ENCODE measurements at places on chromosomes 5 and 9.

GRCh38 chr9:134231330-134231745, 67.0 kb upstream of the RNU6ATAC start:
- DNase-seq = no peak

GRCh38 chr5:79990205-79990597, 861 bp downstream of the MTX3 start:
- no peak for DNase-seq

DNA sequence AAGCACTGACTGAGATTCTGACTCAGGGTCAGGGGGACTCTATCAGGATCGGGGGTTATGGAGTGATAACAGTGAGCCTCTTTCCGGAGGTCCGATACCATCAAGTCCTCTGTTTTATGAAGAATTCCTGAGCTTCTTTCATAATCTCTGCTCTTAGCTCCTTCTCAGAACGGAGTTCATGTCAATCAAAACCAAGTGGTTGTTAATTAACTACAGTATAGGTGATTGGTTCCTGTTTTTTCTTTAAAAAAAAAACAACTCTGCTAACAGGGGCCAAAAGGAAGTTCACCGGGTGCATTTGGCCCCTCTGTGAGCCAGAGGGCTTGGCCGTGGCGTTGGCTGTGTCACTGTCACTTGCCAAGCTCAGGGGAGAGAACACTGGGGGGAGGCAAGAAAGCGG, 4.0 kb downstream of the GFI1B start:
- DNase-seq = no peak

DNA sequence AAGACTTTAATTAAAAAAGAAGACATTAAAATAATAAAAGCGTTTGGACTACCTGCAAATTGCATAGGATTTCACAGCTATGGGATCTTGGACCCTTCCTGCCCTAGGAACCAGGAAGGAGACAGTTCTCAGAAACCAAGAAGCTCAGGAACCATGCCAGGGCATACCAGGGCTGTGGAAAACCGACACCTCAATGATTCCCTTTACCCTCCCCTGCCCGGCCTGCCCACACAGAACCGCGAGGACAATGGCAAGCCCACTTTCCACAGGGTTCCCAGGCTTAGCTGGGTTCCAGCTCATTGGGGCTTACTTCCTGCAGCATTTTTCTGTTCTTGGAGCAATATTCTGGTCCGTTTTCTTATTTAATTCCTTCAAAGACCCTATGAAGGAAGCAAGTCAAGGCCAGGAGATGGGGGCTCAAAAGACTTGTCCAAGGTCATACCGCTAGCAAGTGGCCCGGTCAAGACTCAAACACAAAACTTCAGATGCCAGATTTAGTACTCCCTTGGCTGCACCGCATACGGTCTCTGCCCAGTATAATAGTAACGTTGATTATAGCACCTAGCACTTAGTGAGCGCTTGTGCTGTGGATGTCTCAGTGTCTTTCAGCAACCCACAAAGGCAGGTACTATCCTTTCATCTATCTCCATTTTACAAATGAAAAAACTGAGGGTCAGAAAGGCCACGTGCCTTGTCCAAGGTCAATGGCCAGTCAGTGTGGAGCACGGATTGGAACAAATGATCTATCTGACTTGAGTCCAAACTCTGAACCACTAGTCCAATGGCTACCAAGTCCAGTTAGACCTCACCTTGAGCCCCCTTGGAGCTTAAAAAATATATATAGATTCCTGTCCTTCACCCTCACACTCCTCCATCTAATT, 6.8 kb downstream of the FAT2 start:
- DNase-seq = no peak

DNA sequence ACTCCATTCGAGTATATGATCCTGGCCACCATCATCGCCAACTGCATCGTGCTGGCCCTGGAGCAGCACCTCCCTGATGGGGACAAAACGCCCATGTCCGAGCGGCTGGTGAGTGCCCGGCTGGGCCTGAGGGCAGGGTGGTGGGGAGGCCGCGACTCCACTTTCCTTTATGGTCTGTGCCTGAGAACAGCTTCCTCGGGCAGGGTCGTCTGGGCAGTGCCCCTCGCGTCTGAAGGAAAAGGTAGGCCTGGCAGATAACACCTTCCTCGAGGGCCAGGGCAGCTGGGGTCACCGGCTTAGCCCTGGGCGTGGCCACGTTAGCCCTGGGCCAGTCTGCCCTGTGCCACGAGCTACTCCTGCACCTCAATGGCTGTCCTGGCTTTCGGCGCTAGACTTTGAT, 1.5 kb downstream of the CACNA1B start:
- no peak for DNase-seq

GRCh38 chr5:38447056-38447455, 109.4 kb downstream of the LIFR start:
- peak; percentile 60 for DNase-seq

DNA sequence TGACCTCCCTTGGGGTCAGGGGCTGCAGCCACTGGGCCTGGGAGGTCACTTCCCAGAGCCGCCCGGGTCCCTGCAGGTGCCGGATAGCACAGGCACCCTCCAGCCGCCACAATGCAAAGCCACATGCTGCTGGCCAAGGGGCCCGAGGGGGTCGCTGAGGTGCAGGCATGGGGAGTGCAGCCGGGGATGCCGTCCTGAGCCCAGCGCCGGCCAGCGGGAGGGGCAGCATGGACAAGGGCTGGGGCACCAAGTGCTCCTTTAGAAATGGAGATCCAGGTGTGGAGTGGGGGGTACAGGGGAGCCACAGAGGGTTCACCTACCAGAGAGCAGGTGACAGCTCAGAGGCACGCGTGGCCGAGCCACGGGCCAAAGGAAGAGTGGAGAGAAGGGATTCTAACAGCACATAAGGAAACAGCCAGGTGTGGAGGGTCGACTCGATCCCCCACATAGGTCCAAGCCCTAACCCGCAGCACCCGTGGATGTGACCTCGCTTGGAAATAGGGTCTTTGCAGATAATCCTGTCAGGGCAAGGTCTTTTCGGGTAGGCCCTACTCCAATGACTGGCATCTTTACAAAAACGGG, 24.7 kb downstream of the ZDHHC11B start:
- DNase-seq = no peak

DNA sequence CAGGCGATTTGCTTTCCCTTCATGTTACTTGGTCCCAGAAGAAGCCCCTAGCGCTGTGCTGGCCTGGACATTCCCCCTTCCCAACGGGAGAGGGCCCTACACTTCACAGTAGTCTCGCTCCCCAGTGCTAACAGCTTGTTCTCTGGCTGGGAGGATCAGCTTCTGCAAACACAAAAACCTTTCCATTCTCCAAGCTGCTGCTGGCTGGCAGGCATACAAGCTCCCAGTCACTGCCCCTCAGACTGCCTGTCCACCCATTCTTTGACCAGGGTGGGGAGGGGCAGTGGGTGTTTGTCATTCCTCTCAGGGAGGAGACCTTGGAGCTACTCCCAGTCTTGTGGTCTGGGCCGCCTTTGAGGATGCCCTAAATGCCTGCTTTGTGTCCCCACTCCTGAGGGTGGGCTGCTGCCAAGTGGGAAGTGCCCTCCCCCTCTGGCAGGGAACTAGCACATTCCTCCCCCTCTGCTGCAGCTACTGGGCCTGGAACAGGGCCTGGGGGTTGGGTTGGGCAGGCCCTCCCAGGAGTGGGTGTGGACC, 20.8 kb downstream of the ENHO start:
- DNase-seq = peak; percentile 89

GRCh38 chr5:56900858-56901578, 8.4 kb upstream of the SETD9 start:
- peak; percentile 45 for DNase-seq

DNA sequence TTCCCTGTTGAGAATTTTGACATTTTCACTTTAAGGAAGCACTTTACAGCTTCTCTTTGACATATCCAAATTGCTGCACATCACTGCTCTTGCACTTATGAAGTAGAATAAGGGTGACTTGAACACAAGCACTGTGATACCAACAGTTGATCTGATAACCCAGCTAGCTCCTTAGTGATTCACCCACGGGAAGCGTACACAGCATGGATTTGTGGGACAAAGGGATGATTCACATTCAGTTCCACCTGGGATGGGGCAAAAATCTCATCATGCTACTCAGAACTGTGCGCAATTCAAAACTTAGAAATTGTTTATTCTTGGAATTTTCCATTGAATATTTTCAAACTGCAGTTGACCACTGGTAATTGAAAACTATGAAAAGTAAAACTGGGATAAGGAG, 1565.5 kb upstream of the CDH9 start:
- no peak for DNase-seq

DNA sequence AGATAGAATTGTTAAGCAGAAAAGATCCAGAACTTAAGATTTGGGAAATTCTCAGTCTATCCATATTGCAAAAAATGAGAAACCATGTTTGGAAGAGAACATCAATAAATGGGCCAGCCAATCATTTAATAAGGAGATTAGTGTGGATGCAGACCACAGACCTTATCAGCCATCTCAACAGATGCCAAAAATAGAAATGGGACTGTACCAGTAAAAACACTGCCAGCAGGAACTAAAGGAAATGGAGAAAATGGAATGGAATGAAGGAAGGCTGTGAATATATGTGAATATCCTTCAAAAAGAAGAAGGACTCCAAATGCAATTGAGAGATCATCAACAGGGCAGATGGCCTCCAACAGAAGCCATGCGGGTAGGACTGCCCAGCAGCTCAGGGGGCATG, 52.7 kb upstream of the ZNF618 start:
- DNase-seq = no peak

Measured in muscle of leg (tissue), 16 donors.